GM04504 (cell line): ENCODE measurements at places on chromosomes 6 and 20.

- no peak for DNase-seq
Observed at GRCh38 chr6:23308166-23308565, 738.8 kb downstream of the HDGFL1 start.

GRCh38 chr20:10040070-10040975, 5.5 kb downstream of the ANKEF1 start:
- DNase-seq, result peak; percentile 32

DNA sequence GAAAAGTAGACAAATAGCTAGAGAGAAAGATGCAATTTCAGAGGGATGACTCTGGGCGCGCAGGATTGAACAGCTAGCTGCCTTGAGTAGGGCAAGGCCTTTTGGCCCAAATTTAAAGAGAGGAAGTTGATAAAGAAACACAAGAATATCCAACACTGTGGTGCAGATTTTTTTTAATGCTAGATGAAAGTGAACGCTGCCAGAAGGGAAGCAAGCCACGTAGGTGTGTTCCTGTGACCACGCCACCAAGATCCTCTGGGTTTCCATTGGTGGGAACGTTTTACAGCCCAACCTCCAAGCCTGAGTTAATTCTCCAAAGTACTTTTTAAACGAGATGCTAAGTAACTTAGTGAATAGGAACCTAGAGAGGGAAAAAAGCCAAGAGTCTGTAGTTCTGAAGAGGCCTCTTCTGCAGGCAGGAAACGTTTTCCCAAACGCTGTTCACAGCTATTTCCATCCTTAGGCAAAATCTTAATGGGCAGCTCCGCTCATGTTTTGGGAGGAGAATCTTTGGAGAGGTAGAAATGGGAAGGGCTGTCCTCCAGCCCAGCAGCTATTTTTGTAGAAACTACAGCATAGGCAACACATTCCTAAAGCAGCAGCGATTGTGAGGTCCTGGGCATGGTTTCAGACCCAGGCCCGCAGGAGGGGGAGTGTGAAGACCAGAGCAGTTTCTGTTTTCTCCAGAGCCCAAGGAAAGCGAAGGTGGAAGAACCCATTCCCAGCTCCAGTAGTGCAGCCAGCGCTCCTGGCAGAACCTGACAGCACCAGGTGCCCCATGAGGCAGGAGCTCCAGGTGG, 8.2 kb downstream of the LY86 start:
- no peak for DNase-seq

DNA sequence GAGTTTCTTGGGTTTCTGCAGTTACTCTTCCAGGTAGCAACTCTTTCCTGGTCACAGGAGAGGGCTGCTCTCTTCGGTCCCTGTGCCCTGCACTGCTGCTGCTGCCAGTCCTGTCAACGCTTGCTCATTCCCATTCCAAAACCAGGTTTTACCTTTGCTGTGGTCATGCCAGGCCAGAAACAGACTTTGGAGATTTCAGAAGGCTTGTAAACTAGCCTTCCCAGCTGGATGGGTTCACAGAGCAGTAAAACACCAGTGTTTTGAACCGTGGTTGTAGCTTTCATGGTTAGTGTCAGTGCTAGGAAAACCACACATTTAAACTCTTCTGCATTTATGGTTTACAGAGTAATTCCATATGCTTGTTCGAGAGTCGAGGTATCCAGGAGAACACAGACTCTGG, 16.2 kb downstream of the ARFGEF2 start:
- no peak for DNase-seq

DNA sequence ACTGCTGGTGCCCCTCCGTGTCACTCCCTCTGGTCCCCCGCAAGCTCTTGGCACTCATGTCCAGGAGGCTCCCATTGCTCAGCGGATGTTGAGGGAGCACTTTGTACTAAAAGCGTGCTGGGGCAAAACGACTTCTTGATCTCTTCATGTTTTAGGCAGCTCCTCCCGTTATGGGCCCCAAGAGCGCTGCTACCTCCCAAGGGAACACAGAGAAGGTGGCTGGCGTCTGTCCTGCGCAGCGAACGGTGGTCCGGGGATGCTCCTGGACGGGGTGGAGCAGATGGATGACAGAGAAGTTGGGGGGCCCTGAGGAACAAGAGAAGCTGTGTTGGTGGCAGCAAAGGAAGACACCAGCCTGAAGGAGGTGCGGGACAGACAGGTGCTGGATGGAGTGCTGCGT, 99.8 kb downstream of the TMEM242 start:
- DNase-seq, result no peak

GRCh38 chr6:24867104-24867703, 68.5 kb upstream of the ARMH2 start:
- DNase-seq, result no peak

GRCh38 chr20:63702036-63702665, 5.6 kb downstream of the ARFRP1 start:
- DNase-seq, result no peak

DNA sequence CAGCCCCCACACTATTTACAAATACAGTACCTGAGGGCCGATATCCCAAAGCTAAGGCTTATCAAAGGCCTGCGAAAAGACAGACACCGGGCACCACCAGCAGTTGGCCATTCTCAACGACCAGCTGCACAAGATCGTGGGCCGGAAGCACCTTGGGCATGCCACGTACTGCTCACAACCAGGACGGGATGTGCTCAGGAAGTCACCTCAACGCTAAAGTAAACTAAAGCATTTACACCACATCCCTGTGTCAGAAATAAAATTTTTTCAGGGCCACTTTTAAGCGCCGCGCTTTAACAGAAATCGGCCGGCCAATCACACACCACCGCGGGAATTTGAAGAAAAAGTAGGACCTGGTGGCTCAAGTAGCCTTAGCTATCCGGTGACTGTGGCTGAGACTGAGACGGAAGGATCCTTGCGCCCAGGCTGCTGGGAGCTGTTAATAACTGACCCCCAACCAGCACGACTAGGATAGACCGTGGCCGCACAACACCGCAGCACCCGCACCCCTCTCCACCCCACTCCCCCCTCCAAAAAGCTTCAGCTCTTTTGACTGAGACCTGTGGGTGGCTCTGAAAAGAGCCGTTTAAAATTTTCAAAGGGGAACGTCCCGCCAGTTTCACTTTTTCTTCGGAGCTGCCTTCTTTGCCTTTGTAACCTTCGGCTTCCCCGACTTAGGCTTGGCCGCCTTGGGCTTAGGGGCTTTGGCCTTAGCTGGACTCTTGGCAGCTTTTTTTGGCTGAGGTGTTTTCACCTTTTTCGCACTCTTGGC, 131.2 kb upstream of the BTN3A2 start:
- DNase-seq, result no peak

DNA sequence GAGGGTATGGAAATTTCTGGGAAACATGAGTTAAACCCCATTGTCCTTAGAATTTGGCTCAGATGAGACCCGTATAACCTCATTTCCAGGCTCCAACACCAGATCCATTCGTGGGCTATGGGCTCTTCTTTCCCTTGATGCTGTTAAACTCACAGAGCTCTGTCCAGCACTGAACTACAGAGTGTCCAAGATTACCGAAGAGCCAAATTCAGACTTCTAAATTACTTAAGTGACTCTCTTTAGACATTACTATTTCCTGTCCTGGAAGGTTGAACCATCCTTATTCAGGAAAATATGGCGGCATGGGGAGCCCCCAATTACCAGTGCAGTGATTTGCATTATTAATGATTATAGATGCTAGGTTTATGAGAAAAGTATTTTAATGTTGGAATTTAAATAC, 124.9 kb upstream of the EDN1 start:
- DNase-seq, result no peak

DNA sequence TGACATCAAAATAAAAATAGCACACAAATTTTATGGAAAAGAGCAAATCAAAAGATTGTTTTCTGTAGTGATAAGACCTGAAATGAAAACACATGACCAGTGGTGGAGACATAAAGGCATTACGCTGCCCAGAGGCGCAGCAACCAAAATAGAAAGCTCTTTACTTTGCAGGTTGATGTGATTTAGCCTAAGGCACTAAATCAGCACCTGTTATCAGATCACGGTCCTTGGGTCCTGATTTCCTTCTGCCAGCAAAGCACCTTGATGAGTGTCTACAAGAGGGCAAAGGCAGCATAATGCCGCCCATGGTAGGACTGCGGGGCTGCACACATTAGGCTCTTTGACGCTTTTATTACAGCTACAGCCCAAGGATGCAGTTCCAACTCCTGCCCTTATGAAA, 19.3 kb upstream of the RAMACL start:
- no peak for DNase-seq

DNA sequence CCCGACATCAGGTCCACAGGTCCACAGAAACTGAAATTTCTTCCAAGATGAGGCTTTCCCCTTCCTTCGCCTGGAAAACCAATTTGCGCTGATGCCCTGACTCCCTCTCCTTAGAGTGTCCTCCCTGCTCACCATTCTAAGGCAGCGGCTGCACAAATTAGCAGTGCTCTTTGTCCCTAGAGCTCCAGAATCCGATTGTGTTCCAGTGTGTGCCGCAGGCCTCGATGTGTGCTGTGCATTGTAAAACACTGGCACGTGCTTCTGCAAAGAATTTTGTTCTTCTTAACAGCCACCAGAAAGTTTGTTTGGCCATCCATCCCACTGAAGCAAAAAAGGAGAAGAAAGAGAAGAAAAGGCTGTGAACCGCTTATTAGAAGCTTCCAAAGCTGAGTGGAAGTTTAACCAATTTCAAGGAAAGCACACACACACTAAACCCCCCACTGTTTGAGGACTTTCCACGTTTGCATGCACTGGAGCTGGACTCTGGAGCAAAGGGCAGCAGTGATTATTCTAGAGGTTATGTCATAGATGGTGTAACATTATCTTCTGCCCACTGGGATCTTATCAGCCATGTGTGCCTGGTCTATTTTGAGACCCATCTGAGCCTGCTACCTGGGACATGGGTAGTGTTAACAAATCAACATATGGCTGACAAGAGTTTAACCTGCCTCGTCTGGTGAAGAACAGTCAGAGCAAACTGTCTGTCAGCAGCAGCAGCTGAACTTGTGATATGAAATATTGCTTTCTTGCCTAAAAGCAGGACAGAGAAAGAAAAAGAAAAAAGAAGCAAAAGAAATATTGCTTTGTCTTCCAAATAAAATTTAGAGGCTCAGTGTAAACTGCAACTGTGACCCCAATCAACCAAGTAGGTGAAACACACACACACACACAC, 64.9 kb upstream of the RREB1 start:
- DNase-seq, result no peak

DNA sequence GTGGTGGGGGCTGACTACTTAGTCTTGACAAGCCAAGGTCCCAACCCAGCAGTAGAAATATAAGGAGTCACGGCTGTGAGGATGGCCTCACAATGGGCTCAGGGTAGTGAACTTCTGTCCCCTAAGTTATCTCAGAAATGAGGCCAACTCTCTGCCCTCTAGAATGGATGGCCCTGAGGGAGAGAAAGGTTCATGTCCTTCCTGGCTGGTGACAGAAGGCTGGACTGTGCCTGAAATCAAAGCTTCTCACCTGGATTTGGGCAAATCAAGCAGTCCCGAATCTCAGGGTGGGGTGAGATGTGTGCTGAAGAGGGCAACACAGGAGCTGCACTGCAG, 12.7 kb downstream of the RRP36 start:
- DNase-seq, result no peak

DNA sequence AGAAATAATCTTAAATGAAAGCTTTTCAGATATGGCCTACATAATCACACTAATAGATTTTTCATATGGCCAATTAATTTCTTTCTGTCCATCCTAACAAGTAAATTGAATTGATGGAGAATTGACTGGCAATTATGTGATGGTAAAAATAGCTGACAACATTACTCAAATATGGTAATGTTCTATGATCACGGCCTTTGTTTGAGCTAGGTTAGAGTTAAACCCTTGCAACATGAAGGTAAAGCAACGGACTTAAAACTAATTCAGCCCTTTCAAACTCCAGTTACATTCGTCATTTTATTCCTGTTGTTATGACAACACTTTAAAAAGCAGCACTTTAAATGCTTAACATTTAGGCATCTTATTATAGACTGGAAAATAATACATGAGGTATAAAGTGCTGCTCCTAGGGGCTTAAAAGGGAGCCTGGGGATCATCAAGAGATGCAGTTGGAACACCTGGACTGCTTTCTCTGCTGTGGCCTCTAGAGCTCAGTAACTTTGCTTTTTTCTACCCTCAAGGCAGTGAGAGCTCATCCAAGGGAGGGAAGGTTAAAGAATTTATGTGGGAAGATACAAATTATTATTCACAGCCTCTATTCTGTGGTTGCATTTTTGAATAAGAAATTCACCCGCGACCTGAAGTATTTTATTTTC, 46.9 kb downstream of the RIPOR2 start:
- no peak for DNase-seq

DNA sequence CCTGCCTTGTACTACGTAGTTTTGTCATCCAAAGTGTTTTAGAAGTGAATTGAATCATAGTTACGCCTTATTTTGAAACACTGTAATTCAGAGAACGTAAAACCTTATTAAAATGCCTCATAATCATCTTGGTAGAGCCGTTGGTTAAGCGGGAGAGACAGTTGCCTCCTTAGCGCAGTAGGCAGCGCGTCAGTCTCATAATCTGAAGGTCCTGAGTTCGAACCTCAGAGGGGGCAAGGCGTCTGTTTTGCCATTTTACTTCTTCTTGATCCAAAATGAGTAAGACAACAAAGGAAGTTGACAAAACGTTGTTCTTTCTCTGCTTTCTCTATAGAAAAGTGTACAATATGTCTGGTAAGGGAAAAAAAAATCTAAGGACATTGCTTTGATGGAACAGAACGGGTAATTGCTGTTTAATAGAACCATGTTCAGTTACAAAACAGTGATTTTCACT, 20.7 kb upstream of the TRIM27 start:
- DNase-seq, result no peak

- no peak for DNase-seq
Observed at GRCh38 chr6:47810885-47811284, 29.1 kb downstream of the OPN5 start.

- DNase-seq, result no peak
Observed at GRCh38 chr20:60066438-60066823, 108.2 kb downstream of the CDH26 start.

GRCh38 chr6:134198093-134198492, 119.8 kb downstream of the SGK1 start:
- DNase-seq, result no peak

DNA sequence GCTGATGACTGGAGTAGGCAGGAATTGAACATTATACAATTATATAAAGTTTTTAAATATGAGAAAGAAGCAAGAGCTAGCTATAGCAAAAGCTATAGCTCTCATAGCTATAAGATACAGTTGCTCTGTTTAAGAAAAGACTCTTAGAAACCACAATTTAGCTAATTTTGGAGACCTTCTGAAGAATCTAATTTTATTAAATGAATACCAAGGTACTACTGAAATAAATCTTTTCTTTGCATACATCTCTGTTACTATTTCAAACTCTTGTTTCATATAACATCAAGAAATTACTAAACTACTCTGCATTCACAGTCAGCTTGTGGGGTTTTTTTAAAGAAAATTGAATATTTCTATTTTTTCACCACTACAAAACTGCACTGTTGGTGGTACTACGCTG, 568.7 kb upstream of the MARCKS start:
- no peak for DNase-seq

GRCh38 chr6:579339-579738, 77.6 kb downstream of the HUS1B start:
- peak; percentile 15 for DNase-seq

- no peak for DNase-seq
Observed at GRCh38 chr6:73263570-73263909, 544 bp upstream of the KHDC1 start.
